Fibroblast of the aortic adventitia (primary cell): ENCODE measurements at places on chromosomes 1 and 21. TPM values are rescaled to one million over a fixed set of nuclear protein-coding genes. Genes with fewer than 3 reads are reported as not detected.

WNT3A gene
- not detected in 2 replicates for total RNA-seq

RNASEL gene
- total RNA-seq: 9.5 and 12.3 TPM in 2 replicates

KIRREL1 gene
- 96.8 and 96.9 TPM in 2 replicates for total RNA-seq

GPATCH2 gene
- 23.6 and 39.6 TPM in 2 replicates for total RNA-seq

SLC44A3 gene
- total RNA-seq: 1.6 and 2.9 TPM in 2 replicates

CFHR3 gene
- not detected in 2 replicates for total RNA-seq

FAM72B gene
- total RNA-seq: 2.8 and 5.6 TPM in 2 replicates

TMEM269 gene
- 0.09 TPM in 1 of 2 replicates, not detected in the other for total RNA-seq

FAM131C gene
- 0.08 and 0.63 TPM in 2 replicates for total RNA-seq

DNA sequence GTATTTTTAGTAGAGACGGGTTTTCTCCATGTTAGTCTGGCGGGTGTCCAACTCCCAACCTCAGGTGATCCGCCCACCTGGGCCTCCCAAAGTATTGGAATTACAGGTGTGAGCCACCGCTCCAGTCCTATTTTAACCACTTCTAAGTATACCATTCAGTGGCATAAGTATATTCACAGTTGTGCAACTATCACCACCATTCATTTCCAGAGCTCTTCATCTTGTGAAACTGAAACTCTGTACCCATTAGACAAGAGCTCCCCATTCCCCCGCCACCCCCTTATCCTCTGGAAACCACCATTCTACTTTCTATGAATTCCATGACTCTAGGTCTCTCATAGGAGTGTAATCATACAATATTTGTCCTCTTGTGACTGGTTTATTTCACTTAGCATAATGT is 40.2 kb upstream of the CAMTA1 start:
- DNase-seq: no peak

DNA sequence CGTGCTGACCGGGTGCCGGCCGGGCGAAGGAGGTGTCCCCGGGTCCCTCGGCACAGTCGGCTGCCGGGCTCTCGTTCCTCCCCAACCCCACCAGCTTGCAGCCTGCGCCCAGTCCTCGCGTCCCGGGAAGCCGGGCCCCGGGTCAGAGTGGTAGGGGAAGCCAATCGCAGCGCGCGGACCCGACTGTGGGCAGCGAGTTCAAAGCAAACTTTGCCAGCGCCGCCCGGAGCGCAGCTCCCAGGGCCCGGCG is 328 bp downstream of the MYCL start:
- DNase-seq: no peak

GRCh38 chr1:83053446-83053845 is 945.5 kb downstream of the TTLL7 start:
- peak; percentile 63 for DNase-seq

GRCh38 chr1:180188091-180188506 is 33.4 kb downstream of the QSOX1 start:
- DNase-seq: peak; percentile 45

GRCh38 chr21:25304611-25305010 is 302.7 kb downstream of the MRPL39 start:
- DNase-seq: no peak

GRCh38 chr1:238052496-238053266 is 162.0 kb upstream of the ZP4 start:
- DNase-seq: peak; percentile 18

DNA sequence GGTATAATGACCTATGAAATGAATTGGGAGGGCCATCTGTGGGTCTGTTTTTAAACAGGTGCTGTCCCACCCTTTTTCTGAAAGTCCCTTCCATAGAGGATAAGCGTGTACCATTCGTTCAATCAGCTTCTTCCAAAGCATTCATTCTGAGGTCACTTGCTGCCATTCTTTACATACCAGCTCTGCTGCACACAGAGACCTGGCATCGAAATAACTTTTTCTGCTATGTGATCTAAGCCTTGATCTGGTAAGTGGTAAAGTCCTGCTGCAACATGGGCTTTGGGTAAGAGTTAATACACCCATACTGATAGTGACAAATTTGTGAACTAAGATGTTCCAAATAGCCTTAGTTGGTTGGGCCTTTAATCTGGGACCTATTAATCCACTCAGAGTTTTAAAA is 38.9 kb downstream of the DR1 start:
- DNase-seq: no peak

- DNase-seq: no peak
Observed at GRCh38 chr1:32465578-32465933, 684 bp downstream of the ZBTB8B start.

DNA sequence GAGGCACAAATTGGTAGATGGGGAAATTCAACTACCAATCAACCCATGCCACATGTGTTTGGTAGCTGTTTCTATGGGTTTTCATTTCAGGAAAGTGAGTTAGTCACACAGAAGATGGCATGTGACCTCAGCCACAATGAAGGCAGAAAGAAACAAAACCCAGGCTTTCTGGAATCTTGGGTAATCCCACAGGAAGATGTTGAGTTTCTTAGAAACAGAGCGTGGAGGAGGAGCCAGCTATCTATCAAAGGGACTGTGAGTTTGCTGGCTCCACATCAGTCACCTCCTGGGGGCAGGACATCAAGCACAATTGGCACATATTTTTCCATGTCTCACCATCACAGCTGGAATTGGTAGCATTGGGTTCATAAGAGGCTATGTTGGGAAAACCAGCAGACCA is 188.9 kb upstream of the PLXNA2 start:
- no peak for DNase-seq

- DNase-seq: no peak
Observed at GRCh38 chr1:116488071-116488470, 82.8 kb downstream of the CD58 start.

- DNase-seq: no peak
Observed at GRCh38 chr1:242025681-242026080, 26.8 kb upstream of the MAP1LC3C start.
